Activated naive CD4-positive, alpha-beta T cell treated with anti-CD3 and anti-CD28 coated beads for 36 hours (primary cell): ENCODE measurements at places on chromosomes 5 and 9.

GRCh38 chr9:93204470-93205043 is 20.6 kb downstream of the WNK2 start:
- no peak for DNase-seq

DNA sequence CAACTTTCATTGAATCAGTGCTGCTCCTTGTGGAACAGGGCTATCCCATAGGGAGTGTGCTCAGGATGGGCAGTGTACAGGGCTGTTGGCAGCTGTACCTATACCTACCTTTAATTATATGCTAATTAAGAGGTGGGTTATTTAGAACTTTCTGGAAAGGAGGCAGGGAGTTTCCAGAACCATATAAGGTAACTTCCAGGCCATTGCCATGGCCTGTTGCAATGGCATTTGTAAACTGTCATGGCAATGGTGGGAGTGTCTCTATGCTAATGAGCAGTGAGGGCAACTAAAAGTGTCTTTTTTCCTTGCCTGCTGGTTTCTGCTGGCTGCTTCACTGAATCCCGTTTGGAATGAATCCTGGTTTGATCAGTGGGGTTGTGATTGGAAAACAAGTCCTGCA is 2.3 kb upstream of the ARHGAP26 start:
- DNase-seq: no peak

- peak; percentile 88 for DNase-seq
Observed at GRCh38 chr5:96703384-96703920, 41.3 kb downstream of the CAST start.

DNA sequence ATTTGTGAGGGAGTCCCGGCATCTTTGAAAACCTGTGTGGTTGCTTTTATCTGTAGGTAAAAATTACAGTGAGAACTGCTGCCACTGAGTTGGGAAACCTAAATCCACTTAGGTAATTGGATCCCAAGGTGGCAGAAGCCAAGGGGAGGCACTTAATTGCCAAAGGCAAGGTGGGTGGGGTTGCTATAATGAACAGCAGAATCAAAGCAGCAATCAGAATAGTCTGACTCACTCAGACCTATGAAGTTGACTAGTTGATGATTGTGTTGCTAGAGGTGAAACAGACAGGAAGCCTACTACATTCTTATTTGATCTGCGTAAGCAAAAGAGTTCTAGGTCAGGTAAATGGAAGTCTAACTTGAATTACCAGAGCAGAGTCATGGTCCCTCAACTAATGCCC is 17.3 kb upstream of the BICD2 start:
- no peak for DNase-seq

GRCh38 chr5:179287631-179288030 is 57.6 kb downstream of the ADAMTS2 start:
- DNase-seq: no peak

DNA sequence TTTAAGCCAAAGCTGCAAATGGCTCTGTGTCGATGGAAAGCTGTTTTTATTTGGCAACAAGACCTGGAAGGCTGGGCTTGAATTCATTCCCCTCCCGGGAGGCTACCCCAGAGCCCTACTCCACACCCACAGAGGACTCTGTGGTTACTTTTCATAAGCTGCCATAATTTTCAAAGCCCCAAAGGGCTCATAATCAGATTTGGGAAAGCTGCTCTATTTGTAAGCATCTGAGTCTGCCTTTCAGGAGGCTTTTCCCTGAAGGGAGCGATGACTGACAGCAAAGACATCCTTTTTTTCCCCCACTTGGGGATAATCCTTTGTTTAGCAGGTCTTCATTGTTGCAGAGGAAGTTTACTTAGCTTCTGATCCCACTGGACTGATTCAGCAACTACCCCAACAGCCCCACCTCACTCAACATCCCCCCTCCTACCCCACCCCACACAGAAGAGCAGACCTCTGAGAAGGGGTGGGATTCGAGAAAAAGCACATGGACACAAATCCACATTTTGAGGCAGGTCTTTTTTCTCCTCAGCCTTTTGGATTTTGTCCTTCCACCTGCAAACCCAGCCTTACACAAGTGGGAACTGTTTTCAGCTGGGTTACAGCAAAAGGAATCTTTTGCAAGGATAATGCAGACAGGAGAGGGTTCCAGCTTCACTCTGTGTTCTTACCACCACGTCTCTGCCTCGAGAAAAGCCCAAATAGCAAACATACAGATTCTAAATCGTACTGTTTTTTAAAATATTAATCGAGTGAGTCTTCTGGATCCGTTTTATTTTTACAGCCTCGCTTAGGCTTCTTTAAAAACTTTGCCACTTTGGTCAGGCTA is 244.4 kb upstream of the TUT7 start:
- no peak for DNase-seq

- no peak for DNase-seq
Observed at GRCh38 chr9:126428534-126429175, 102.0 kb downstream of the MVB12B start.
